Renal cortical epithelial cell (primary cell): ENCODE measurements at places on chromosomes 13 and 19.

- peak; percentile 9 for DNase-seq
Observed at GRCh38 chr13:67318860-67319259, 88.7 kb upstream of the PCDH9 start.

DNA sequence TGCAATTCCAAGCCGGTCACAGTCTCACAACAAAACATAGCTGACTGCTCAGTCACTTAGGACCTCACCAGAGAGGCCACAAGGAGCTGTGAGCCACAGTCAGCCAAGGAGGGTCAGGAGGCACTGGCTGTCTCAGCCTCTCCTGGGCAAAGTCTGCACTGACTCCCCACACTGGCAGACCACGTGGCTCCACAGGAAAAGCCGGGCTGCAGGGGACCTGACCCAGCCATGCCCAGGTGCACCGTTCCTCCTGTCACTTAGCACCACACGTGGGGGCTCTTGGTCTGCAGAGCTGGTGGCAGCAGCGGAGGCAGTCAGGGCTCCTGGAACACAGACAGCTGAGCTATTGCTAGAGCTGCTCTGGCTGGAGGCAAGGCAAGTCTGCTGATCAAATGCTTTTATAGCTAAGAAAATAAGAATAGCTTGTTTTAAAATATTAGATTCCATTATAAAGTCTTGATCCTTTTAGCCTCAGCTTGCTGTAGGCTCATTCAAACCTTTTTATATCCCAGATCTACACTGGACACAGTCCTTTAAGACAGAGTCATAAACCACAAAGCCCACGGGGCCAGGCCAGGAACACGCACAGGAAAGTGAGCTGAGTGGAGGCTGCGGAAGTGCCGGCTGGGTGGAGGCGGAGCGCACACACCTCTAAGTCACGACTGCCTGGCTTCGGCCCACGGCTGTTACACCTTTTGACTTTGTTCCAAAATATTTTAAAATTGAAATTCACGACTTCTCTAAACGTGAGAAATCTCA is 744.1 kb downstream of the UQCRFS1 start:
- DNase-seq: peak; percentile 80

DNA sequence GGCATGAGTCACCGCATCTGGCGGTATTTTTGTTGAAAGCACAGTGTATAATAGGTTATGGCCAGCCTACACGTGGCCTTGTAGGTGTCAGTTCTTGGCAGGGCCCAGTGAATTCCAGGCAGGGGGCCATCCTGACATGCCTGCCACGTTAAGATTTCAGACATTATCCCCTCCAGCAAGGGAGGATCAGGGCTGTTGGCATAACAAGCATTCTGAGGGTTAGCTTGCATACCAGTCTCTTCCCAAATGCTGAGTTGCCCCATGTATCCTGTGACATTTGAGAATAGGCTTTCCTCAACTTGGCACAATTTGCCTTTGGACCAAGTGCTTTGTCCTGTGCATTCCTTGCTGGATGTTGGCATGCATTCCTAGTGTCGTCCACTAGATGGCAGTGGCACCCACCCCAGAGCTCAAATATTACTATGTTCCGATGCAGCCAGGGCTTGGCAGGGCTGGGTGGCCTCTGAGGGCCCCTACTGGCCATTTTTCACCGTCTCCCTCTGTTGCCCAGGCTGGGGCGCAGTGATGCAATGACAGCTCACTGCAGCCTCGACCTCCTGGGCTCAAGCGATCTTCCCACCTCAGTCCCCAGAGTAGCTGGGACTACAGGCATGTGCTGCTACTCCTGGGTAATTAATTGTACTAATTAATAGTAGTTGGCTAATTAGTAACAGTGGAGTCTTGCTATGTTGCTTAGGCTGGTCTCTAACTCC is 31.2 kb downstream of the NLRP12 start:
- DNase-seq: peak; percentile 32

GRCh38 chr13:67138970-67139369 is 91.2 kb downstream of the PCDH9 start:
- no peak for DNase-seq

- DNase-seq: peak; percentile 69
Observed at GRCh38 chr13:33637978-33638743, 179.8 kb upstream of the RFC3 start.

- DNase-seq: no peak
Observed at GRCh38 chr19:29645911-29646310, 19.4 kb upstream of the PLEKHF1 start.

GRCh38 chr13:75071395-75071794 is 410.6 kb downstream of the TBC1D4 start:
- DNase-seq: peak; percentile 25

- DNase-seq: peak; percentile 12
Observed at GRCh38 chr19:19134687-19135158, 3.6 kb downstream of the TMEM161A start.

DNA sequence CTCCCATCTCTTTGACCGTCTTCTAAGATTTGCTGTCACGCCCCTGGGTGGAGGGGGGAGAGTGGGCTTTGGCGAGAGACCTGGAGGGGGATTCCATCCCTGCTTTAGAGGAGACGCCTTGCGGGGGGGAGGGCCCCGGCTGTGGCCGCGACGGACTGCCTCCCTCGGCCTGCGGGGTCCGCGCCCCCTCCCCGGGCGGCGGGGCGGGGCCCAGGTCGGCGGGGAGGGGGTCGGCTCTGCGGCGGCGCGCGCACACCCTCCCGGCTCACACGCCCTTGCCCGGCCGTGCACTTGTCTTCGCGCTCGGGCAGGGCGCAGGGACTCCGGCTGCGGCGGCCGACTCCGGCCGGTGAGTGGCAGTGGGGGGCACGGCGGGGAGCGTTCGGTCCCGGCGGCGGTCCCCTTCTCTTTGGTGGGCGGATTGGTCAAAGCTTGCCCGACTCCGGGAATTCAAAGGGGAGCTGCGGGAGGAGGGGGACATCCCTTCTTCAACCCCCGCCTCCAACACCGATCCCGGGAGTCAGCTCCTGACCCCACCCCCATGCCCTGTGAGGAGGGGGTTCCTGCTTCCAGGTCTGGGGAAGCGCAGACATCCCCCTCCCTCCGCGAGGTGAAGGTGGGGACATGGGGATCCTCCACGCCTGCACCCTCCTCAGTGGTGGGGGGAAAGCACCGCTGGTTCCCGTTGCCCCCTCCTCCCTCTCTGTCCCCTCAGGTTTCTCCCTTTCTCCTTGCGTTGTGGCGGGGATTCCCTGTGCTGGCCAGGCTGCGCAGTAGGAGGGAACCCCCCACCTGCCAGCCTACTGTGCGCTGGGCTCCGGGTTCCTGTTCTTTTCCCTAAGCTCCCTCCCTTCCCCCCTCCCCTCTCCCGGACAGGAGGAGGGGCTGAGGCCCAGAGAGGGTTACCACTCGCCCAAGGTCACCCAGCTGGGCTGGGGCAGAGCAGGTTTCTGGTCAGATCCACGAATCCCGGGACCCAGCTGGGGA is 14.6 kb upstream of the KCNN1 start:
- no peak for DNase-seq

GRCh38 chr19:54469496-54469934 is 3.6 kb downstream of the CDC42EP5 start:
- DNase-seq: no peak

GRCh38 chr19:18349524-18350128 is 9.2 kb downstream of the PGPEP1 start:
- peak; percentile 38 for DNase-seq

GRCh38 chr13:53848366-53848961 is 819.9 kb downstream of the OLFM4 start:
- DNase-seq: no peak

DNA sequence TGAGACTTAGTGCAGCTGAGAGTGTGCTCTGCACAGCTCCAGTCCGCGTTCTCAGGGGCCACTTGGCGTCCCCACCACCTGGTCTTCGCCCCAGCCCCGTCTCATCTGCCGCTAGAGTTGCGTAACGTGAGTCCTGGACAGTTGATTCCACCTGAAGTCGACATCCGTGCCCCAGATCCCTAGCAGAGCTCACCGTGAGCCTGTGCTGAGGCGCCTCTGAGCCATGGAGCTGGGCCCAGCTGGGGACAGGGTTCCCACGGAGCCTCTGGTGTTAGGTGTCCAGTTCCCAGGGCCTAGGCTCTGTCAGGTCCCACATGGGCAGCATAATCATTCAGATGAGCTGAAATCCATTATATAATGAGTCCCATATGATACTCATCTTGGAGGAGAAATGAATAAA is 147.1 kb upstream of the SOX1 start:
- DNase-seq: no peak

DNA sequence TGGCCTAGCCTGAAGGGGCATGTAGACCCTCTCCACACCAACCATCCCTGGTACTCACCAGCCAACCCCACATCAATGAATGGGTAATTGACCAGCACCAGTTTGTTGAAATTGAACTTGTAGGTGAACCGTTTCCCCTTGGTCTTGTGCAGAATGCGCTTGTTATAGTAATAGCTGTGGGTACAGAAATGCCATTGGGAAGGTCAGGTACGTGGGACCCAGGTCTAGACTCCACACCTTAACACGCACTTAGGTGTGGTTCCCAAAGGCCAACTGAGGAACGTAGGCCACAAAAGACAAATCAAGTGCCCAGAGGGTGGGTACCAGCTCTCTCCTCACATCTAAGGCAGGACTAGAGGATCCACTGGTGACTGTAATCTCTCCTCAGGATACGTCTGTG is 5.2 kb downstream of the ERF start:
- no peak for DNase-seq

DNA sequence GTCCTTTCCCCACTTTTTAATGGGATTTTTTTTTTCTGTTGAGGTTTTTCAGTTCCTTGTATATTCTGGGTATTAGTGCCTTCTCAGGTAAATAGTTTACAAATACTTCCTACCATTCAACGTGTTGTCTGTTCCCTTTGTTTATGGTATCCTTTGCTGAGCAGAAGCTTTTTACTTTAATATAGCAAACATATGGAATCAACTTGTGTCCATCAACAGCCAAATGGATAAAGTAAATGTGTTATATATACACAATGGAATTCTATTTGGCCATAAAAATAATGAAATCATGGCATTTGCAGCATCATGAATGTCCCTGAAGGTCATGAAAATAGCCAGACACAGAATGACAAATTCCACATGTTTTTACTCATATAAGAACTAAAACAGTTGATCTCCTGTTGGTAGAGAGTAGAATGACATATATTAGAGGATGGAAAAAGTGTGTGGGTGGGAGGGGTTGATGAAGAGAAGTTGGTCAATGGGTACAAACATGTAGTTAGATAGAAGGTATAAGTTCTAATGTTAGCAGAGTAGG is 500.8 kb downstream of the SLITRK6 start:
- no peak for DNase-seq

GRCh38 chr19:42069619-42070351 is at the start of gene GRIK5:
TSS of gene GRIK5 (minus strand) at chr19:42070206. CDS start at chr19:42065770, 4,436 bp downstream.
- DNase-seq: no peak

DNA sequence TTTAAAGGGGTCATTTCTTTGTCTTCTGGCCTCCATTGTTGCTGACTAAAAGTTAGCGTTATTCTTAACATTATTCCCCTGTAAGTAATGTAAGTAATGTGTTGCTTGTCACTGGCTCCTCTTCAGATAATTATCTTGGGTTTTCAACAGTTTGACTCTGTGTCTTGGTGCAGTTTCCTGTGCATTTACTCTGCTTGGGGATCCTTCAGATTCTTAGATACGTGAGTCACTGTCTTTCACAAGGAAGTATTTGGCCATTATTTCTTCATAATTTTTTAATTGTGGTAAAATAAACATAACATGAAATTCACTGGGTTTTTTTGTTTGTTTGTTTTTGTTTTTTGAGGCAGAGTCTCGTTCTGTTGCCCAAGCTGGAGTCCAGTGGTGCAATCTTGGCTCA is 13.5 kb upstream of the OR7D2 start:
- DNase-seq: peak; percentile 2

- DNase-seq: peak; percentile 86
Observed at GRCh38 chr19:57934820-57935665, at the start of gene ZNF418. TSS of gene ZNF418 (minus strand) at chr19:57935402. CDS start at chr19:57933822, 1,580 bp downstream.

DNA sequence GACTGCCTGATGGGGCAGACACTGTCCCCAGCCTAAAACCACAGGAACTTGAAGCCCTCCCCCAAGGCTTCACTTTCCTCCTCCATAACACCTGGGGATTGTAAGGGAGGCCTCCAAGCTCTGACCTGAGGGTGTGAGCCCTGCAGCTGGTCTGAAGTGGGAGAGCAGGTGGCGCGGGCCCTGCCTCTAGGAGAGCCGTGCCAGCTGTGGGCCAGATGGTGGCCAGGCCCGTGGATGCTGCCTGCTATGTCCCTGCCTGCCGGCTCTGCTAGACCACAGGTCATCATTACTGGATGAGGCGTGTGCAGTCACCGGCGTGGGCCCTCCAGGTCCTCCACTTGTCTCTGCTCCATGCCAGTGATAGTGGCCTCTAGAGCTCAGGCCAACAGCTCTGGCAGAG is 3.5 kb upstream of the KLHL26 start:
- no peak for DNase-seq
